DMS79 (cell line): ENCODE measurements at places on chromosomes 12 and 14.

DNA sequence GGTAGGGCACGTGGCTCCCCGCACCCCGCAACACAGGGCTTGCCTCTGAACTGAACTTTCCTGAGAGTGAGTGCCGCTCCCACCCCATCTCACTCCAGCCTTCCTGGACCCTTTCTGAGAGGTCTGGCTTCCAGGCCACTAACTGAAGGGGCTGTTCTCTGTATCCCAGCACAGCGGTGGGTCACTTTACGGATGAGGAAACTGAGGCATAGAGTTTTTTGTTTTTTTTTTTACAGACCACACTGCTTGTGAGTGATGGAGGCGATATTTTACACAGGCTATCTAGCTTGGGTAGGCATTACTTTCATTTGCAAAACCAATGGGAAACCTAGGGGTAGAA lies 1.2 kb upstream of the TGFB3 start:
- no peak for DNase-seq

DNA sequence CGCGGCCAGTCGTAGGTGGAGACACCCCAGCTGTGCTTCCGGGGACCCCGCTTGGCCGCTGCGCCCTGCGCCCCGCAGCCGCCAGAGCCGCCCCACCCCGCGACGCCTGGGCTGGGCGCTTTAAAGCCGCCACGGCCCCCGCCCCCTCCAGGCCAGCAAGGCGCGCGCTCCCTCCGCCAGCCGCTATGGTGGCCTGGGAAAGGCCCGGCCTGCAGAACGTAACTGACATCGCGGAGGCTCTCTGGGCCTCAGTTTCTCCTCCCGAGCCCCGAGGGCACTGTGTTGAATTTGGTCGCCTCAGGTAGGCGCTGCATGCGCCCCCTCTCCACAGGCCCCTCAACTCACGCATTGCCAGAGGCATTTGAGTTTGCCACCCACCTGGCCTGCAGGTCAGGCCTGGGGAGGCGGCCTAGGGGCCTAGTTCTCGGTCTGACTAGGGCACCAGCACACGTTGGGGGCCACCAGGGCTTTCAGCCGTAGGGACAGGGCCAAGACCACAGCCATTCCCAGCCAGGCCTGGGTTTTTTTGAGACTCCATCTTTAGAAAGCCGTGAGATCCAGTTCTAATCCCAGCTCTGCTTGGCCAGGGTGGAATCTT lies at the start of gene NGB:
TSS of gene NGB (minus strand) at position 94 of the 598 bp plus-strand sequence. CDS start 269 bp downstream, outside the sequence.
- DNase-seq, result no peak

DNA sequence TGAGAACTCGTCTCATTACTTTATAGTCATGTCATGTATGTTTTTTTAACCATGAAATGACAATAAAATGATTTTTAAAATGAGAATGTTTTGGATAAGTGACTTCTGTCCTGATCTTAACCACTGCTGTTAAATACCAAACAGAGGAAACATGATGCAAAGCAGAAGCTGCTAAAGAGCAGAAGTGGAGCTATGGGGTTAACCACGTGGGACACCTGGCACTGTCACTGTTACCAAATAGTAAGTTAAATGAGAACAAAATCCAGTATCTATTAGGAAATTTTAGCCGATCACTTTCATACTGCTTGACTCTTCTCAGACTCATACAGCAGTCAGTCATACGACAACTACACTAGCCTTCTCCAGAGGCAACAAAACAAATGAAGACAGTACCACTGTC lies 82.4 kb downstream of the SCAF11 start:
- no peak for DNase-seq

- DNase-seq, result no peak
Measured at GRCh38 chr12:98409548-98409947, 105.8 kb upstream of the TMPO start.
